Fibroblast of upper back skin (primary cell): ENCODE measurements at places on chromosomes 3 and 15.
A peak's percentile ranks its signal among the peaks of the same experiment; 100 is the strongest.

DNA sequence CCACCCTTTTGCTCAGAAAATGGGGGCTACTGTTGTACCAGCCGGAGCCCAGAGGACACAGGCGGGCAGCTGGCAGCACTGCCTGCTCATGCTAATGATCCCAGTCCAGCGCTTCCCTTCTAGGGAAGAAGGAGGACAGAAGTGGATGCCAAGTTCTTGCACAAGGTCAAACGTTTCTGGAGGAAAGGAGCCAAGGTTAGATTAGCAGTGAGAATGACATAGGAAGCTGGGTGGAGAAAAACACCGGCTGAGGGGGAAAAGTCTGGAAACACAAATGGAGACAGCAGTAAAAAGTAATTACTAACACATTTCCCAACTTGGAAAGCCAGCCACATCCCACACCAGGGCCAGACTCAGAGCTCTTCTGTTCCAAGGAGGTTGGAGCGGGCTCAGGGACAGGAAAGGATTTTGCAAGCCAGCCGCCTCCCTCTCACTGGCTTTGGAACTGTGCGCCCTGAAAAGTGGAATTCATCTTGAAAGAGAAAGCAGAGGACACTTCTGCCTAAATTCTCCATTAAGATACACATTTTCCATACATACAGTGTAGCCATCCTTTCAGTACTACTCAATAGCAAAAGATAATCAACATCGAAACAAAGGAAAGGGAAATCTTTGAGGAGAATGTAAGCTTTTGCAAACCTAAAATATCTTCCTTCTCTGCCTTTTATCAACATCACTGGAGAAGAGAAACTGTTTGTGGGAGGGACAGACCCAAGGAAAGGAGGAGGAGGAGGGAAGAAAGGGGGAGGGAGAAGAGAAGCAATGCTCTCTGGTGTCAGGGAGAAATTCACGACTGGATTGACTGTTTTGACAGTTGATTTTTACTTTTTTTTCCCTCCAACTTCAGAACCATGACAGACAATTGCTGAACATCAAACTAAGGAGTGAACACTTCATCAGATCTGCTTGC, 133.6 kb downstream of the CD47 start:
- DNase-seq: peak; percentile 88

GRCh38 chr3:58520403-58521335, 16.3 kb downstream of the ACOX2 start:
- peak; percentile 58 for DNase-seq

- DNase-seq: no peak
Measured at GRCh38 chr3:110267304-110267845, 804.2 kb upstream of the NECTIN3 start.

GRCh38 chr15:70049701-70050301, 47.9 kb downstream of the TLE3 start:
- no peak for DNase-seq

DNA sequence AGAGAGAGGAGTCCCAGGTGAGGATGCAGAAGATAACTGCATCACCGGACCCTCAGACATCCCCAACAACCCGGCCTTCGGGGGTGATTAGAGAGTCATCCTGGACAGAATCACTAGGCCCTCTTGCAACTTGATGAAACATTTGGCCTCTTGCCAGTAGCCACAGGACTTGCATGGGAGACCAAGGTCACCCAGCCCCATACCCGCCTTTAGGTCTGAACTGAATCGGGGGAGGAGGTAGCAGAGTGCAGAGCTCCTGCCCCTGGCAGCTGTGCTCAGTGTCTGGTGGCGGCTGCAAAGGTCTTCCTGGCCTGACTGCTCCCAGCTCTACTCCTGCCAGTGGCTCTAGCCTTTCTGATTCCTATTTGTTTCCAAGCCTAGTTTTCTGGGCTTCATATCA, 12.4 kb downstream of the PIF1 start:
- DNase-seq: peak; percentile 37

- no peak for DNase-seq
Measured at GRCh38 chr15:37041042-37041441, 59.3 kb downstream of the MEIS2 start.

DNA sequence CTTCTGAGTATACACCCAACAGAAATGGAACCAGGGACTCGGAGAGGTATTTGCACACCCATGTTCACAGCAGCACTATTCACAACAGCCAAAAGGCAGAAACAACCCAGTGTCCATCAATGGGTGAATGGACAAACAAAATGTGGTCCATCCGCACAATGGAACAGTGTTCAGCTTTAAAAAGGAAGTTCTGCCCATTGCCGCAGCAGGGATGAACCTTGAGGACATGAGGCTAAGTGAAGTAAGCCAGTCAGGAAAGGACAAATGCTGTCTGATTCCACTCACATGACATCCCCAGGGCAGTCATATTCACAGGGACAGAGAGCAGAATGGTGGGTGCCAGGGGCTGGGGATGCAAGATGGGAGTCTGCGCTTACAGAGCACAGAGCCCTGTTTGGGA, 7.5 kb downstream of the IQSEC1 start:
- no peak for DNase-seq

- DNase-seq: peak; percentile 9
Measured at GRCh38 chr15:77838061-77838460, 205.3 kb upstream of the LINGO1 start.

- no peak for DNase-seq
Measured at GRCh38 chr3:49609815-49610214, 55.5 kb downstream of the BSN start.

- DNase-seq: peak; percentile 5
Measured at GRCh38 chr15:98123297-98123696, 162.8 kb downstream of the ARRDC4 start.

- DNase-seq: peak; percentile 52
Measured at GRCh38 chr3:124818398-124819091, 68.6 kb downstream of the ITGB5 start.

GRCh38 chr3:24899373-24899772, 404.7 kb upstream of the THRB start:
- DNase-seq: no peak

- peak; percentile 27 for DNase-seq
Measured at GRCh38 chr3:143970773-143971358, 757 bp upstream of the DIPK2A start.
